ENCODE measurements at places on chromosomes 4 and X.
A peak's percentile ranks its signal among the peaks of the same experiment; 100 is the strongest.

GRCh38 chrX:150167482-150168324, 195.4 kb upstream of the MAMLD1 start:
- DNase-seq = no peak

DNA sequence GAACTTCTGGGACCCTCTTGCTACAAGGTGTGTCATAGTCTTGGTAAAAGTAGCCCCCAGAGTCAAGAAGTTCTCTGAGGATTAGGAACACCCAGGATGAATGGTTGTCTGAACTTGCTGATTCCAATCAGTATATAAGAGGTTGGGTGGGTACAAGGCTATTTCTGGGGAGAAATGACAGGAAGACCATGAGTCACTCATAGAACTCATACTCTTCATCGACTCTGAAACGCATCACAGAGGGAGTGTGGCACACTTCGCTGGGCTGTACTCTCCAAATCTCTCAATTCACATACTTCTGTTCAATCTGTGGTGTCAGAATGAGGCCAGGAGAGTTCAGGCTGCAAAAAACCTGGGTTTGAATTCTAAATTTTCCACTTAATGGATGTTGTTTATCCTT, 193.2 kb upstream of the LEF1 start:
- no peak for DNase-seq

- DNase-seq = peak; percentile 10
Measured at GRCh38 chrX:57528670-57529255, 63.0 kb upstream of the ZXDB start.

- peak; percentile 13 for DNase-seq
Measured at GRCh38 chrX:129654652-129655546, at the start of gene APLN. APLN (minus strand) TSS chrX:129654956; CDS start chrX:129654630, 326 bp downstream.

- no peak for DNase-seq
Measured at GRCh38 chr4:109389369-109390114, 44.1 kb upstream of the SEC24B start.

GRCh38 chr4:81796790-81797528, 325.3 kb upstream of the RASGEF1B start:
- no peak for DNase-seq

GRCh38 chr4:174631901-174632758, 109.8 kb upstream of the HPGD start:
- peak; percentile 33 for DNase-seq

- no peak for DNase-seq
Measured at GRCh38 chr4:187309456-187309855, 585.8 kb upstream of the FAT1 start.
